ENCODE measurements at places on chromosomes 11 and 22.

DNA sequence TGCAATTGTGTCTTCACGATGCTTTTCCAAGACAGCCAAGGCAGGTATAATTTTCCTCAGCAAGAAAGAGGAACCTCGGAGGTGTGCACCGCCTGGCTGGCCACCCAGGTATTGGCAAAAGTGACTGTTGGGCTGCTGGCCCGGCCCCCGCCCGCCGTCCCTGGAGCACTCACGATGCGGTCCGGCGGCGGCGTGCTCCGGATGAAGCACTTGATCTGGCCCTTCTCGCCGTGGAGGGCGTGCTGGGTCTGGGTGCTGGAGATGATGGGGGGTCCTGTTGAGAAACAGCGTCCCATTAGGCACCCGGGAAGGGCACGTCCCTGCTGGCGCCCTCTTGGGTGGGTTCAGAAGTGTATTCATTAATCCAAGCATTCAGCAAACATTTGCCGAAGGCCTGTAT is 84.8 kb downstream of the ST3GAL4 start:
- DNase-seq = no peak

GRCh38 chr11:58813693-58814092 is 30.8 kb downstream of the GLYATL2 start:
- no peak for DNase-seq

DNA sequence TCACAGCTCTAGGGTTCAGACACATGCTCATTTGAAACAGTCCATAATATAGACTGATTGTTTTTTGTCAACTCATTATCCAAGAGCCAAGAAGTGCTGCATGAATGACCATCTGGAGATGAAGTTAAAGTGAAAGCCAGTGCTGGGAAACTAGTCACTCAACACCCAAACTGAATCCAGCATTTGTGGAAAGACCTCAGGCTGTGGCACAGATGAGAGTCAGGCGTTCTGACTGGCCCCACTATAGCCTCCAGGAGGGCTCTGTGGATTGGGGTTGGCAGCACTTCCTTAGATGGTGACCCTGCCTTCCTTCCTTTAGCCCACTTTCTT is 2.1 kb downstream of the FEZ1 start:
- no peak for DNase-seq

- no peak for DNase-seq
Observed at GRCh38 chr11:128189823-128190222, 397.5 kb downstream of the ETS1 start.

GRCh38 chr22:24426851-24427499 is 424 bp upstream of the ADORA2A start:
- no peak for DNase-seq

DNA sequence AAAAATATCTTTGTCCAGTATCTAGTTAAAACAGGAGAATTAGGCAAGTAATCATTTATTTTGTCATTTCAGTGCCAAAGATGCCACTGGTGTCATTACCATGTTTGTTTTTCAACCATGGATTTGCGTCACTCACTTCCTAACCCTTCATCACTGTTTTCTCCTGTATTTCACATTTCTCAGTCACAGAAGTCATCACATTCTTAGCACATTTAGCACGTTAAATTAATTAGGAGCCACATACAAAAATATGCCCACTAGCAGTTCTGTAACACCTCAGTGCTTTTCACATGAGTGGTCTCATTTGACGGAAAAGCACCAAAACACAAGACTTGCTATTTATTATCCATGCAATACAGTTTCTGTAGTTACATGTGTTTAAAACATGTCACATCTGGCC is 546.0 kb downstream of the METTL15 start:
- DNase-seq = no peak

- DNase-seq = no peak
Observed at GRCh38 chr22:21639359-21639758, 2.7 kb upstream of the SDF2L1 start.
